Keratinocyte (primary cell): ENCODE measurements at places on chromosomes 7 and 10.
A peak's percentile ranks its signal among the peaks of the same experiment; 100 is the strongest.

DNA sequence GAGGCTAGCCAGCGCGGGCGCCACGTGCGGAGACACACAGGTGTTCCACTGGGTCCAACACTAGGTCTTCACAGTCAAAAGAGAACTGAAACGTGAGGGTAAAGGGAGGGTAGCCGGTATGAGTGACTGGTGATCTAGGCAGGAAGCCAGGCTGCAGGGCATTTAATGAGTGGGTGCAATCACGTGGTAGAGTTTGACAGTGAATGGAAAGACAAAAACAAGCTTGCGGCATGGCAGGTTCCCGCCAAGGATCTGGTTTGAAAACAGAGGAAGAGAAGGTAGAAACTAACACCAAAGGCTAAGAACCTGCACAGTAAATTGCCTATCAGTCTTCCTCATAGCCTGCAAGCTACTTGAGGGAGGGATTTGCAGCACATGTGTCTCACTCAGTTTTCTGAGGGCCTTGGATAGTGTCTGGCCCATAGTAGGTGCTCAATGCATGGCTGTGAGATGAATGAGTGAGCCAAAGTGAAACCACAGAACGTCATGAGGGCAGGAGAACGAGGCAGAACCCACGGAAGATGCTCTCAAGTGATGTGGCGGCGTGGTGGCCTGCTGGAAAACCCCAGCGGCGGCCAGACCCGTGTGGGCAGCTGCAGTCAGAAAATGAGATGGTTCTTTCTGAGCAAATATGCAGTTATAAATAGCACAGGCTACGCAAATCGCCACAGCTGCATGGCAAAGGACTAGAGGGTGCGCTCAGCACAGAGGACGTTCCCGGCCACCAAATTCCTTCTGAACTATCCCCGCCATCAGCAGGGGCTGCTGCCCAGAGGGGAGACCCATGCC lies 183.6 kb upstream of the NFE2L3 start:
- DNase-seq: no peak

GRCh38 chr7:69182596-69183467 lies 415.4 kb upstream of the AUTS2 start:
- no peak for DNase-seq

DNA sequence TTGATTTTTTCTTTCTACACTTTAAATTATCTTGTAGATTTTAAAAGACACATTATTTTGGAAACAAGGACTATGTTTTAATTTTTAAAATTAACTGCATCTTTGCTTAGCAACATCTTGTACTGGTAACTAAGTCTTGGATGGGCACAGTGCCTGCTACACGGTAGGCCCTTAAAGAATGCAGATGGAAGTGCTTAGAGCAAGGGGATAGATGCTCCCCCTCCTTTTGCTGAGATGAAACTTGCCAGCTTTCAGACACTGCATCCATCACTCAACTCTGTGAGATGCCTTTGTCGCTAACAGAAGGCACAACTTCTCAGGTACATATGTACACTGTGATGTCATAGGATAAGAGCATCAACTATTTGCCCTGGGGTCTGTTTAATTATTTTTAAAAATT lies 103.9 kb downstream of the LRRC18 start:
- no peak for DNase-seq

- peak; percentile 49 for DNase-seq
These were observed 14.8 kb upstream of the MMD2 start for GRCh38 chr7:4973728-4974198.
